ENCODE measurements at places on chromosomes 11 and 22. TPM values are rescaled to one million over a fixed set of nuclear protein-coding genes. Genes with fewer than 3 reads are reported as not detected.

CHRM1 gene
- 0.11 TPM for total RNA-seq

CABP4 gene
- not detected for total RNA-seq

BBOX1 gene
- total RNA-seq, result not detected

SESN3 gene
- 0.11 TPM for total RNA-seq

LRRC10B gene
- 0.10 TPM for total RNA-seq

CCDC188 gene
- total RNA-seq, result not detected

CAPN5 gene
- total RNA-seq, result 8.3 TPM

ALDH3B1 gene
- total RNA-seq, result 120 TPM

SAA1 gene
- total RNA-seq, result 0.24 TPM

C22orf42 gene
- total RNA-seq, result not detected

ZMAT5 gene
- 20.1 TPM for total RNA-seq

SEZ6L gene
- total RNA-seq, result not detected

DMC1 gene
- 3.5 TPM for total RNA-seq

ZW10 gene
- 14.6 TPM for total RNA-seq

IL17REL gene
- not detected for total RNA-seq

SLC25A18 gene
- not detected for total RNA-seq

ABCC8 gene
- total RNA-seq, result 2.7 TPM

PIK3IP1 gene
- total RNA-seq, result 2.1 TPM

CD3E gene
- not detected for total RNA-seq

DKK3 gene
- 14.5 TPM for total RNA-seq

RCOR2 gene
- total RNA-seq, result 1.3 TPM

RGL4 gene
- total RNA-seq, result not detected

OR51B2 gene
- total RNA-seq, result not detected

RTN4RL2 gene
- total RNA-seq, result 106 TPM

GLYAT gene
- total RNA-seq, result not detected

CCDC88B gene
- total RNA-seq, result 12.8 TPM

TMEM151A gene
- 3.2 TPM for total RNA-seq

PGA5 gene
- not detected for total RNA-seq

PGA3 gene
- total RNA-seq, result not detected

HARBI1 gene
- 4.7 TPM for total RNA-seq

GUCY1A2 gene
- total RNA-seq, result 0.10 TPM

NAALADL1 gene
- not detected for total RNA-seq

NXF1 gene
- total RNA-seq, result 57.5 TPM

OR52N4 gene
- not detected for total RNA-seq

IGLL5 gene
- total RNA-seq, result not detected

YPEL1 gene
- total RNA-seq, result 0.08 TPM

NOX4 gene
- not detected for total RNA-seq

SLC17A6 gene
- not detected for total RNA-seq

SYCE3 gene
- 0.34 TPM for total RNA-seq
